ENCODE measurements at places on chromosomes 4 and X.

DNA sequence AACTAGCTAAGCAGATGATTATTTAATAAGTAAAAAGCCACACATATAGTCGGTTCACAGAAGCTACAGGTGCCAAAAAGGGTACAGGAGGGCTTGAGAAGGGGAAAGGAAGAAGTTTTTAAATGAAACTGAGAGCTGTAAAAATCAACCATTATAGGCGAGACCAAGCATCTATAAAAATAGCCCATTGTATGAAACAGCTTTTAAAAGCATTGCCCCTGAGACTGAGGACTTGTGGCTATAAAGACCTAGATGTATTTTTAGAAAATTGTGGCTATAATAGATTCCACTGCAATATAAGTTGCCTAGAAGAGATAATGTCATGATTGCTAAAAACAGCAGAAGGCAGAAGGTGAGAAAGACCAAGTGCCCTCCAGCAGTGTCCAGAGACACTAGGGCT, 15.0 kb upstream of the TTC29 start:
- DNase-seq = no peak

GRCh38 chrX:40700640-40701342, 34.6 kb downstream of the MED14 start:
- DNase-seq = no peak

- DNase-seq = no peak
These were observed 65.6 kb downstream of the DDIT4L start for GRCh38 chr4:100124715-100125114.

DNA sequence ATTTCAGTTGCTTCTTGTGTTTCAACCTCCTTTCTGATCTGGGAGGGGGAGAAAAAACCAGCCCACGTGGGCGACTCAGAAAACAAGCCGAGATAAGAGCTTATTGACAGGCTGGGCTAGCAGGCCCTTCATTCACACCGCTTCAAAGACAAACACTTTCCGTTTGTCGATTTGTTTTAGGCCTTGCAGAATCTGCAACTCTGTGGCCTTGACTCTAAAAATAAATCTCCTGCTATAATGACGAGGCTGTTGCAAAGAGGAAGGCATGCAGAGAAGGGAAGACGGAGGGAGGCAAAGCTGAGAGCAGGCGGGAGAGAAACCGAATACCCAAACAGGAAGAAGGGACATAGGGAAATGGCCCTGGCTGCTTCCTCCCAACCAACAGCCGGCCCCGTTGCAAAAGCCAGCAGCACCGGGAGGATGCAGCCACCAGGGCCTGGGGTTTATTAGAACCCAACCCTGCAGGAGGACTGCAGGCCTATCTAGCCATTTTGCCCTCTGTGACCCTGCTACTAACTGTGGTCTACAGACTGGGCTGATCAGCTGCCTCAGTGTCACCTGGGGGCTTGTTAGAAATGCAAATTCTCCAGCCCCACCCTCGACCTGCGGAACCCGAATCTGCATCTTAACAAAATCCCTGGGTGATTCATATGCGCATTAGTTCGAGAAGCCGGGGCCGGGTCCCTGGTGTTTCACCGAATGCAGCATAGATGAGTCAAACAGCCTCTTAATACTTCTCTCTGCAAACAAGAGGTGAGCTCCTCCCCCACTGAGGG, 325.5 kb downstream of the BCOR start:
- DNase-seq = peak; percentile 13

- DNase-seq = no peak
These were observed 36.3 kb downstream of the BCLAF3 start for GRCh38 chrX:19954335-19955096.

DNA sequence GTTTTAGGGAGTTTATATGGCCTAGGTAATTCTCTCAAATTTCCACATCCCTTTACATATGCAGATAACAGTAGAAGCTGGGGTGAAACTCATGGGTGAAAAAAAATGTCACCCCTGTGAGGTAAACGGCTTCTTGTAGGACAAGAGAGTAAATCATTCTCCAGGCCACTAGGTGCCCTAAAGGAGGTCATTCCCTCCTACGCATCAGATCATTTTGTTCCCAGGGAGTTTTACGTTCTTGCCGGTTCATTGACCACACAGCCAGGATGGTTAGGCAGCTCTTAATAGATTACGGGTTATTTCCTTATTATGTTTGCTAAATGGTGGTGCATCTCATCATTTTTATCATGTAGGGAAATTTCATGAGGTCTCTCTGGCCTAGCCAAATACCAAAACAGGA, 225.8 kb upstream of the NOCT start:
- DNase-seq = no peak

- DNase-seq = no peak
These were observed 49.2 kb downstream of the ANAPC10 start for GRCh38 chr4:145048817-145049216.

- DNase-seq = no peak
These were observed 91.9 kb upstream of the GPR50 start for GRCh38 chrX:151084454-151084853.

DNA sequence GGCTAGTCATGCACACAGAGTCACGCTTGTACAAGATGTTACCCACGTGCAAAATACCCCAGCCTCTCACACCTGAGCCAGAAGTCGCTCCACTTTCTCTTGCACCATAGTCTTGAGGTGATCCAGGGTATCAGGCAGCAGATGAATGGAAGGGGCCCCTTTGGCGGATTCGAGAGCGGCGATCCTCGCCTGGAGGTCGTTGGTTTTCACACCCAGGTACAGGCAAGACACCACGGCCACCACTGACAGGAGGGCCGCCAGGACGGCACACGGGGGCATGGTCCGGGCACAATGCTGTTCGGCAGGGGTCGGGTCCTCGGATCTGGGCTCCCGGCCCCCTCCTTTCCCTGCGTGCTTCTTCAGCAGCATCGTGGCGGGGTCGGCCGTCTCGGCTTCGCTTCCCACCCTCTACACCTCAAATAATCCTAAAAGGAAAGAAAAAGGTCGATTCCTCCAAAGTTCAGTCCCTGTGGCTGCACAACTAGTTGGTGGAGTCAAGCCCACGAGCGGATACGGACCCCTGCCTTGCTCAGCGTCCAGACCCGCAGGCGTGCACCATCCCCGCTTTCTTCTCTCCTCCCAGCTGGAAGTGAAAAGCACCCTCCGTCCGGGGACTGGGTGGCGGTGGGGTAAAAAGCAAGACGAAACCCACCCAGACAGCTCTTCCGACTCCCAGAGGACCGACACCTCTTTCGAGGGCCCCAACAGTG, 652 bp downstream of the COL25A1 start:
- DNase-seq = no peak

DNA sequence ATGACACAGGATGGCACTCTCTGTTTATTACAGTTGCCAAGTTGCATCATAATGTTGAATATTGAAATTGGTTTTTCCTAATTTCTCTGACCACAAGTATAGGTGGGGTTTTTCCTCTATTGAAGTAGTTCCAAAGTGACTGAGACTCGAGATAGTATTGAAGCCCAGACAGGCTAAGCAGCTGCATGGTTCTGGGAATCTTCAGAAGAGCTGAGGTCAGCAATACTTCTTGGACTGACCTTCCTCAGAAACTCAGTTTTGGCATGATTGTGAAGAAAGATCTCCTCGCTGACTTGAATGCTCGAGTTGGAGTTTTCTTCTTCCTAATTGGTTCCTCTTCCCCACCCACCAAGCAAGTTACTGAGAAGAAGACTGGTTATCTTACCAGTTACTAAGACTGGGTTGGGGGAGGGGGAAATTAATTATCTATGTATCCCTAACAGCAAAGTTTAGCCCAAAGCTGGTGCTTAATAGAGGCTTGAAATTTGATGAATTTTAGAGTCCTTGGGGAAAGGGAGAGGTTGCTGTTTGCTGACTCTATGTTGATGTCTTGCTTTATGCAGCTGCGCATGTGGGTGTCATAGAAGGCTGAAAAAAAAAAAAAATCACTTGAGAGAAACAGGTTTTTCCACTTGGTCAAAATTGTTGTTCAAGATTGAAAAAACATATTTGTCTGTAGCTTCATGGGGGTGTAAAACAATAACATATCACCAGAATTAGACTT, 91.1 kb downstream of the P2RY10 start:
- DNase-seq = no peak

DNA sequence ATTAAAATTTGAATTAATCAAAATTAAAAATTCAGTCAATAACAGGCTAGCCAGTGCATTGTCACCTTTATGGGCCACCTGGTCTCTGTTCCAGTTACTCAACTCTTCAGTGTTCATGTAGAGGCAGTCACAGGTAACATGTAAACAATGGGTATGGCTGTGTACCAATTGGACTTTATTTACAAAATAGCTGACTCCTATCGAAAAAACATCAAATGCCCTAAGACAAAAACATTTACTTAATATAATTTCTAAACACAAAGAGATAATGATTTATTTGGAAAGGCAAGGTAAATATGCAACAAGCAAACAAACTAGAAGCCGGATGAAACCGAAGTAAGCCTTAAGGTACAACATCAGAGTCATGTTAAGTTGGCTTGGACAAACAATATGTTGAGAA, 8.8 kb downstream of the TMEM150C start:
- no peak for DNase-seq

GRCh38 chr4:146333895-146334262, 119.5 kb downstream of the REELD1 start:
- no peak for DNase-seq

- DNase-seq = no peak
These were observed 144.9 kb downstream of the CHIC2 start for GRCh38 chr4:53919535-53919934.

- DNase-seq = no peak
These were observed 105.5 kb upstream of the OTUD4 start for GRCh38 chr4:145285928-145286327.

DNA sequence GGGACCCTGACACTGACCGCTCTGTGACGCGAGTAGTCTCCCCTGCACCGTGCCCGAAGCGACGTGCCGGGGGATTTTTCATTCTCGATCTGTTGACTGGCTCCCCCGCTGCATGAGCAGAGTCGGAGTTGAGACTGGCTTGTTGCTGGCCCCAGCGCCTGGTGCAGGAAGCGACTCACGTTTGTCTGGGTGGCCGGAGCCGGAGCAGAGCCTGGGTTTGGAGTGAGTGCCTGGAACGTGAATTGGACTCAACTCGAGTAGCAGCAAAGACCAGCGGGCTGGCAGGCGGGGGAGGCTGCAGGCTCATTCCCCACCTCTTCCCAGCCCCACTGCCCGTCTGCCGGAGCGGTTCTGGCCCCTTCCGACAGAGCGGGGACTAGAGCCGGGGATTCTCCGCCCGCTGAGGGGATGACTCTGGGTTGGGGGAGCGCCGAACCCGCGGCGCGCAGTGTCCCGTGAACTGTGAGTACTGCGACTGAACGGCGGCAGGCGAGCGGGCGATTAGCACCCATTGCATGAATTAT, 554 bp downstream of the PCDH7 start:
- no peak for DNase-seq

DNA sequence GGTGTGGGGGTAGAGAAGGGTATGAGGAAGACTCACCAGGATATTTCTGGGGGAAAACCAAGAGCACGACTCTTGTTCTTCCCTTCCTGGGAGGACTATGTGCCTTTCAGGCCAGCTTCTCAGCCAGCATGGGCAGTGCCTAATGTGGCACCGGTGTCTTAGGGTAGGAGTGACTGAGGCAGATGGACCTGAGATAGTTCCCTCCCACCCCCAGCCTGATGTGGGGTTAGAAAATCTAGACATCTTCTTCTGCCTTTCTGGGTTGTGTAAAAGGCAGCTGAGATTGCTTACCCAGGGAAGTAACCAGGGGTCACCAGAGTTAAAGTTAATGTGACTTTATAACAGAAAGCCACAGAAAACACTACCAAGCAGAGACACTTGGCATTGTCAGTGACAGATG, 127.3 kb downstream of the TMA16 start:
- no peak for DNase-seq

- no peak for DNase-seq
These were observed 73.3 kb downstream of the MANBA start for GRCh38 chr4:102687373-102687981.

- no peak for DNase-seq
These were observed 79.8 kb downstream of the IQCM start for GRCh38 chr4:149735796-149736195.

- DNase-seq = no peak
These were observed 4.6 kb downstream of the TCEAL9 start for GRCh38 chrX:103360916-103361315.

DNA sequence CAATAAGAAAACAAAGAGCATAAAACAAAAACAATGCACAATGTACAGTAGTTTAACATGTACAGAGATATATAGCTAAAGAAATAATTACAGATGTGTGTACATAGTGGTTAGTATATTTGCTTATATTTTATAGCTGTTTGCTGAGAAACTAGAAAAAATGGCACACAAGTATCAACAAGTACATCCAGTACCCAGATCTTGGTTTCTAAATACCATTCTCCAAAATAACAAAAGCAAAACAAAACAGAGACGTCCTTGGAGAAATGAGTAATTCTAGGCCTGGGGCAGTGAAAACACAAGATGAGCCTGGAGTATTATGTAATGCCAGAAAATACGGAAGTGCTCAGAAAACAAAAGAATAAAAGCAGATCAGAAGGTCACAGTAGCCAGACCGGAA, 189.6 kb downstream of the TMEM47 start:
- DNase-seq = no peak

GRCh38 chrX:20547611-20548051, 280.9 kb upstream of the RPS6KA3 start:
- no peak for DNase-seq

- DNase-seq = no peak
These were observed 144.3 kb downstream of the RTL3 start for GRCh38 chrX:78514852-78515251.

GRCh38 chr4:60757986-60758680, 442.0 kb upstream of the ADGRL3 start:
- no peak for DNase-seq

GRCh38 chrX:136652822-136653723, 5.1 kb downstream of the CD40LG start:
- no peak for DNase-seq

DNA sequence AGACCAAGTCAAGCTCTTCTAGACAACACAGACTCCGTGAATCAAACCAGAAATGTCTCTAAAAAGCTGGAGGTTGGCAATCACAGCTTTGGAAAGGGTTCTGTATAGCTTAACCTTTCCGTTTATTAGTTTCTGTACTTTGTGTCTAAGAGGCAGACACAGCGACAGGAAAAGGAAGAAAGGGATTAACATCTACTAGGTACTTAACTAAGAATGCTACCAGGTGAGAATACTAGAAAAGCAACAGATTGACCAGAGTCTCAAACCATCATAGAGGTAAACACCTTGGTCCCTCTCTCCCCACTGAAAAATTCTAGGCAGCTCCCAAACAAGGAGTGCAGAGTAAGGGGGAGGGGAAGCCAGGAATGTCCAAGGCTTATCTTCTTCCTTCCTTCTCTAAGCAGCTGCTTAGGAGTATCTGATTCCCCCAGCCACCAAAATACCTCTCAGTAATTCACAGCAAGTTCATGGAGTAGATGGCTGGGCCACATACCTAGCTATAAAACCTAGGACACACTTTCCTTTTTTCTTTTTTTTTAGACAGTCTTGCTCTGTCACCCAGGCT, 80.8 kb downstream of the APBB2 start:
- no peak for DNase-seq

- DNase-seq = no peak
These were observed 534.5 kb downstream of the GLUD2 start for GRCh38 chrX:121581885-121582284.
